ENCODE measurements at places on chromosomes 4 and X. TPM values are rescaled to one million over a fixed set of nuclear protein-coding genes. Genes with fewer than 3 reads are reported as not detected.

The FAT4 gene
- total RNA-seq: 6.5 TPM

The GYG2 gene
- 1.5 TPM for total RNA-seq

- DNase-seq: no peak
Observed at GRCh38 chrX:154026136-154027021, 6.7 kb upstream of the IRAK1 start.

- DNase-seq: no peak
Observed at GRCh38 chr4:8589823-8590545, 2.6 kb upstream of the CPZ start.

The IL13RA2 gene
- total RNA-seq: not detected

- DNase-seq: no peak
Observed at GRCh38 chrX:45668686-45669443, 468.2 kb upstream of the DIPK2B start.

GRCh38 chr4:70687392-70687791 is 940 bp upstream of the UTP3 start:
- no peak for DNase-seq

The TCP11X2 gene
- total RNA-seq: not detected

- DNase-seq: no peak
Observed at GRCh38 chrX:76279007-76279406, 106.1 kb downstream of the PBDC1 start.

DNA sequence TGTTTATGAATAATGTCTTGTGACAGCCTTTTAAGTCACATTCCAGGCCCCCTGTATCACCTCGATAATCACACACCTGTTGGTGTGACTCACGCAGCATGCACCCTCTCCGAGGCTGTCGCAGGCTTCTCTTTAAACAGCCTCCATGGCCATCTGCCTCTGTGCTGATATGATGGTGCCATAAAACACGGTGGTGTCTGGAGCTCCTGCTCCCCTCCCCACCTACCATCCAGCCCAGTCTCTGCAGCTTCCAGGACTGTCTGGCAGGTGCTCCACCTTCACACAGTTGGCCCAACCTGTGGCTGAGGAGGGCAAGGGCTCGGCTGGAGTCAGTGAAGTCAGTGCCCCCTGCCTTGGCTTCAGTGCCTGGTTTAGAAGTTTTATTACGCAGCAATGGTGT is 173.8 kb upstream of the RPL34 start:
- DNase-seq: no peak

DNA sequence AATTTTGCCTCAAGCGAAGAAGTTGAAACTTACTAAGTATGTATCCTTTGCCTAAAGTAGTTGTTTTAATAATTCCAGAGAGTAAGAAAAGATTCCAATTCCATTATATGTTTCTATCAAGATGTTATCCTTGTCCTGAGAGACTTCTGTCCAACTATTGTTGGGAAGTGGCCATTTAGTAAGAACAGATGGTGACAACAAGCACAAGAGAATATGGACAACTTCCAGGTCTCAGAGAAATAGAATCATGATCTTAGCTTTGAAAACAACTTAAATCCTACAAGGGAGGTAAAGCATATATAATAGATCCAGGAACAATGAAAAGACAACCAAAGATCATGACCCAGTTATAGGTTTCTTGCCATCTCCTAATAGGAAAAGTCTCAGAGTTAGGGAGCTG is 486.6 kb upstream of the PCDH10 start:
- DNase-seq: no peak

The ACOT9 gene
- total RNA-seq: 50.1 TPM

DNA sequence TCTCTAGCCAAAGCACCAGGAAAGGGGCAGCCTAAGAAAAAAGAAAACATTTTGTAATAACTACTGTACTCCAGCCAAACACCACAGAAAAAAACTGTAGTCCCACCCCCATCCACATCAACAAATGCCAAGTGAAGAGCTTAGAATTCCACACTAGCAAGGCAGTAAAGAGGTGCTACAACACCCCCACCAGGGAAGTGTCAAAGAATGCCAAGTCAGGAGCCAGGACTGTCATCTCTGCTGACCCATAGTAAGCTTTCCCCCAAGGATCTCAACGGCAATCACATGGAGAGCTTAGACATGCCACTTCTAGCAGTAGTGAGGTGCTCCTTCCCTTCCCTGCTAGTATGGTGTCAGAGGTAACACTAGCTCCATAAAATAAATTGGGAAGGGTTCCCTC is 34.4 kb upstream of the CCDC160 start:
- no peak for DNase-seq

DNA sequence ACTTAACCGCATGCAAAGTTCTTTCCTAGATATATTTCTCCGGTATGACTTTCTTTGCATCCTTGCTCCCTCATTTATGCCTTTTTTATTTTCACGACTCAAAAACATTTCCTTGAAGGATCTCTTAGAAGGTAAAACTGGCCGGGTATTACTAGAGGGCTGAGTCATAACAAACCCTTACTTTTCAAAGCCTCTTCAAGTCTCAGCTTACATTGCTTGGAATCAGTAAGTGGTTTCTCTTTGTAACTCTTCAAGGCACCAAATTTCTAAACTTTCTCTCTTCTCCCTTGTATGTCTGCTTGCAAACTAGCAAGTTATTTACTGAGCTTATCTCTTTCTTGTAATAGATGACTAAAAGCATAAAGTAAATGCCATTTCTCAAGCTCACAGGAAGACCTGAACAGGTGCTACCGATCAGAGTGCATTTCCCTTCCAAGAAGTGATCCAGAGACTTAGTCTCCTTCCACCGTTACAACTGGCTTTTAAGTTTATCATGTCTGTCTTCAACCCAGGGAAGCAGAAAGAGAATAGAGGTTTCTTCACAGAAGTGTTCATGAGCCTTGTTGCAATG is 75.5 kb downstream of the ANXA10 start:
- DNase-seq: no peak

The ZCCHC12 gene
- not detected for total RNA-seq

- DNase-seq: no peak
Observed at GRCh38 chrX:129600981-129601424, 53.8 kb downstream of the APLN start.

The HPSE gene
- 1.8 TPM for total RNA-seq

GRCh38 chr4:85369703-85370380 is 105.1 kb upstream of the ARHGAP24 start:
- DNase-seq: no peak

DNA sequence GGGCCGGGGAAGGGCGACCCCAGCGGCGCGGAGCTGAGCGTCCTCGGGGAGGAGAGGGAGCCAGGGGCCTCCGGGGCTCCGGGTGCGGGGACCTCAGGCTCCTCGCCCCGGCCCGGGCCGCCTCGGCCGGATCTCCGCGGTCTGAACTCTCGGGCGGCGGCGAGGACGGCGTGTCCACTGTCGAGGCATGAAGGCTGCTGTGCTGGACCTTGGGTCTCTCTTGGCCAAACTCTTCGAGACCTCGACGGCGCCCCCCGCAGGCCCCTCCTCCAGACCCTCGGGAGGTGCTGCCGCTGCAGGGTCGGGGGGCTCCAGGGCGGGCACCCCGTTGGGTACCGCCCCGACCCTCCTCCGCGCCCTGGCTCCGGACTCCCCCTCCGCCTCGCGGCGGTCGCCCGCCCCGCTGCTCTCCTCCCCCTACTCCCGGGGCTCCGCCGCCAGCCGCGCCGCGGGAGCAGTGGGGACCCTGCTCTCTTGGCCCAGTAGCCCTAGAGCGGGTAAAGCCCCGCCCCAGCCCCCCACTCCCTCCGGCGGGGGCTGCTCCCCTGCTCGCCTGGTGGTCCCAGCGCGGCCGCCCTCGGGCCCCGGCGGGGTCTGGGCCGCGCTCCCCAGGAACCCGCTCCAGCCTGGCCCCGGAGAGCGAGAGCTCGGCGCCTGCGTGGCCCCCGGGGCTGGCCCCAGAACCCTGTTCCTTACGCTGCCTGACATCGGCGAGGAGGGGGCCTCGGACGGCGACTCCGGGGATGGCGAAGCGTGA is 564 bp downstream of the FAM149A start:
- no peak for DNase-seq

- no peak for DNase-seq
Observed at GRCh38 chr4:161604516-161605300, 559.1 kb downstream of the FSTL5 start.

The BMPR1B gene
- total RNA-seq: 1.4 TPM

DNA sequence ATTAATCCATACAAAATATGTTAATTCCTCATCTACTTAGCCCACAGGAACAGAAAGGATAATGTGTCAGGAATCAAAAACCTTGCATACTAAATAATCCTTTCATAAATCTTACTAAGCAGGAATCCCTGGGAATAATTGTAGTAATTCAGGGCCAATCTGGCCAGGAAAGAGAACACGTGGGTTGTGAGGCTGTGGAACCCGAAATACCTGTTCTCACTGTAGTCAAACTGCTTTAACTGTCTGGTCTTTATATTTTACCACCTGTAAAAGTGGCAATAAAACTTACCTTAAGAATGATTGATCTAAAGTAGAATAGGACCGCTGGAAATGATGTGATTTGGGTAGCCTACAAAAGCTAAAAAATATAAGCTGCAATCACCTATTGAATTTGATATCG is 1620.9 kb downstream of the STIM2 start:
- no peak for DNase-seq

- no peak for DNase-seq
Observed at GRCh38 chr4:13059019-13059418, 425.1 kb downstream of the RAB28 start.

The BCORL1 gene
- 11.3 TPM for total RNA-seq

DNA sequence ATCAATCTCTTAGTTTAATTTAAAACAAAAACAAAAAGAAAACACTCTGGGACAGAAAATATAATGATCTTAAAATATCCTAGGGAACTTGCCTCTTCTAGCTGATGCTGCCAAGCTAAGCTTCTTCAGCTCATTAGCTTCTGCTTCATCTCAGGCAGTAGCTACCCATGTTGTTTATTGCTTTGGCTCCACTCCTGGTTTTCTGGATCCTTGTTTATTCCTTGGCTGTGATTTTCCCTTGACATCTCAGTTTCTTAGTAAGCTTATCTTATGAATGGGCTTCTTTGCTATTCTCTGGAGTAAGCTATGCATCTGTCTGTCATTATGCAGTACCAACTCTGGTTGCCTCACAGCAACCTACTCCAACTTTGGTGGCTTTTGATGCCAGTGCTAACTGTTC is 5.1 kb upstream of the MTHFD2L start:
- DNase-seq: no peak

DNA sequence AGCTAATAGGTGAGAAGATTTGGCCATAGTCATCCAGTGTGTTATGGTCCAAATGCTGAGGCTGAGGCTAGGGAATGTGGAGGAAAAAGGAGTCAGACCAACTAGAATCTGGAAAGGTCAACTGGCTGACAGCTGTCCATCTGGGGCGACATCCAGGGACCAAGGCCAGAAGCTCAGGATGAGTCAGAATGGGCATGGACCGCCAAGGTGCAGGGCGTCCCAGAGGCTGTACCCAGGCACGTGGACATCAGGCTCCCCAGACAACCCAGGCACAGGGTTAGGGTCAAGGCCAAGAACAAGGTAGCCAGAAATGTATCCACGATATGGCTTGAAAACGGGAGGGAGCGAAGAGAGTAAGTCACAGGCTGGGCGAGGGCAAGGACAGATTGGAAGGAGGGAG is 26.1 kb upstream of the PTTG2 start:
- no peak for DNase-seq

The LDOC1 gene
- total RNA-seq: 4.8 TPM

- no peak for DNase-seq
Observed at GRCh38 chr4:184444953-184445309, 29.4 kb downstream of the IRF2 start.

Measured in Right ventricle myocardium inferior (tissue), 1 donor.